ENCODE measurements at places on chromosomes 12 and 14. TPM values are rescaled to one million over a fixed set of nuclear protein-coding genes. Genes with fewer than 3 reads are reported as not detected.
A peak's percentile ranks its signal among the peaks of the same experiment; 100 is the strongest.

- H3K27me3 ChIP-seq: peaks cover 6% of the 10 kb centered on the region
- no peak overlapping the region for H3K27ac ChIP-seq
- H3K4me3 ChIP-seq: no peak overlapping the region
- H3K36me3 ChIP-seq: no peaks in the 10 kb centered on the region
- DNase-seq: no peak
Observed at GRCh38 chr14:78593949-78594348, 423.8 kb downstream of the NRXN3 start.

- peaks cover 34% of the 10 kb centered on the region for H3K4me1 ChIP-seq
- no peak overlapping the region for H3K27ac ChIP-seq
- H3K27me3 ChIP-seq: peaks cover 87% of the 10 kb centered on the region
- peak overlapping the region; percentile 66 for H3K4me3 ChIP-seq
- no peak for DNase-seq
Observed at GRCh38 chr12:114682785-114683708, 928 bp downstream of the TBX3 start.

GRCh38 chr12:11897923-11898322 is 172.8 kb upstream of the BCL2L14 start:
- DNase-seq: no peak
- no peak overlapping the region for H3K27ac ChIP-seq
- peaks cover 44% of the 10 kb centered on the region for H3K4me1 ChIP-seq
- peaks cover 11% of the 10 kb centered on the region for H3K36me3 ChIP-seq
- no peaks in the 10 kb centered on the region for H3K27me3 ChIP-seq

DNA sequence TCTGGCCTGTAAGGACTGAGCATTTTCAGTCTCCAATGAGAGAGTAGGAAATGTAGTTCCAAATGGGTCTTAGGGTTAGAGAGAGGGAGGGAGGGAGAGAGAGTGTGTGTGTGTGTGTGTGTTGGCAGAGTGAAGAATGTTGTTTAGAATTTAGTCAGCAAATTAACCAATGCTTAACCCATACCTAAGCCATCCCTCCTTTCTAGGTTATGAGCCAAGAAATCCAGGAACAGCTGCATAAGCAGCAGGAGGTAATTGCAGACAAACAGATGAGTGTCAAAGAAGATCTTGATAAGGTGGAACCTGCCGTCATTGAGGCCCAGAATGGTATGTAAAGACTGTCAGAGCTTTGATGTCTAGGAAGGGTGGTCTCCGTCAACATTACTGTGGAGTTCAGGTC is 56.9 kb downstream of the HSP90AA1 start:
- no peaks in the 10 kb centered on the region for H3K27me3 ChIP-seq
- no peaks in the 10 kb centered on the region for H3K4me1 ChIP-seq
- peaks cover 59% of the 10 kb centered on the region for H3K36me3 ChIP-seq
- no peak overlapping the region for H3K4me3 ChIP-seq

DNA sequence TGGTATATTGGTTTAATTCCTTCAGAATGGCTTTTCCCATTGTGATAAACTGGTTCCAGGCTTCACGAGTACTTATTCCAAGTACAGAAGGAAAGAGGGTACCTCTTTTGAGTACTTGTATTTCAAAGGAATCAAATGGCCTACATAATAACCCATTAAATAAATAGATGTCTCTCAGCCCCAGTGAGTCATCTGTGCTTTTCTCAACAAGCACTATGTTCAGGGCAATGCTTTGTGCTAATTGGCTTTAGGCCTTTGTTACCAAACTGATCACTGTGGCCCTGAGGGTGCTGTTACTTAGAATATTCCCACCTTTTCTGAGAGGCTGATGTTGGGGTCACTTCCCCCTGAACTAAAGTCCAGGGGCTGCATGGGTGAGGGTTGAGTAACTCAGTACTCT is 107.1 kb downstream of the LRRK2 start:
- H3K4me1 ChIP-seq: no peaks in the 10 kb centered on the region
- H3K27me3 ChIP-seq: no peaks in the 10 kb centered on the region
- no peak for DNase-seq
- no peaks in the 10 kb centered on the region for H3K36me3 ChIP-seq
- no peak overlapping the region for H3K27ac ChIP-seq

- no peak overlapping the region for H3K4me3 ChIP-seq
- H3K27me3 ChIP-seq: no peaks in the 10 kb centered on the region
- H3K27ac ChIP-seq: no peak overlapping the region
- no peak for DNase-seq
- H3K4me1 ChIP-seq: no peaks in the 10 kb centered on the region
- H3K36me3 ChIP-seq: no peaks in the 10 kb centered on the region
Observed at GRCh38 chr14:48275301-48275700, 599.9 kb upstream of the MDGA2 start.

DNA sequence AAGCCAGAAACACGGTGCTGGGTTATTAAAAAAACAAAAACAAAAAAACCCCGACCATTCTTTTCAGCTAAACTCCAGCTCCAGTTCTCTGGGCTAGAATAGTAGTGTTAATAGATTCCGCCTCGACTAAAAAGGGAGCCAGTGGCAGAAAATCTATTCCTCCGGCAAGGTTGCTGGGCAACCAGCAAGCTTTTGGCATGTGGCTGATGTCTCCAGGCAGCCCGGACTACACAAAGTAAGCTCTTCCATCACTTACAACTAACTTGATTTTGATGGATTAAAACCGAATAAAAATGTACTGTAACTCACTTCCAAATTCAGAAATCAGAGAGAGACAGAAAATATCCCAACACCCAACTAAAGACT is 126.4 kb upstream of the FOXN3 start:
- peaks cover 3% of the 10 kb centered on the region for H3K36me3 ChIP-seq
- H3K27ac ChIP-seq: no peak overlapping the region
- H3K4me3 ChIP-seq: no peak overlapping the region
- peaks cover 36% of the 10 kb centered on the region for H3K4me1 ChIP-seq

GRCh38 chr12:55830601-55831446 is 1.4 kb upstream of the DNAJC14 start:
- peak overlapping the region; percentile 82 for H3K27ac ChIP-seq
- DNase-seq: peak; percentile 53
- peaks cover 16% of the 10 kb centered on the region for H3K36me3 ChIP-seq
- peak overlapping the region; percentile 95 for H3K4me3 ChIP-seq

DNA sequence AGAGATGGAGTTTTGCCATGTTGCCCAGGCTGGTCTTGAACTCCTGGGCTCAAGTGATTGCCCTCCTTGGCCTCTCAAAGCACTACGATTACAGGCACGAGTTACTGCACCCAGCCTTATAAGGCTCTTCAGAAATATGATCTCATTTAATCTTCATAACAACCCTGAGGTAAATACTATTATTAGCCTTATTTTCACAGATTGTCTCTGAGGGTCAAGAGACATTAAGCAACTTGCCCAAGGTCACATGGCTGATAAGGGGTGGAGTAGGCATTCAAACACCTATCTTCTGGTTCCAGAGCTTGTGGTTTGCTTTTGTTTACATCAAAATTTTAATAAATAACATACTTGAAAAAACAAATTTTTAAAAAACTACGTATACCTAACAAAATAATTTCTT is 5.1 kb downstream of the PRKAG1 start:
- H3K36me3 ChIP-seq: peaks cover 46% of the 10 kb centered on the region
- H3K27ac ChIP-seq: no peak overlapping the region
- no peak for DNase-seq
- H3K4me1 ChIP-seq: peaks cover 29% of the 10 kb centered on the region

DNA sequence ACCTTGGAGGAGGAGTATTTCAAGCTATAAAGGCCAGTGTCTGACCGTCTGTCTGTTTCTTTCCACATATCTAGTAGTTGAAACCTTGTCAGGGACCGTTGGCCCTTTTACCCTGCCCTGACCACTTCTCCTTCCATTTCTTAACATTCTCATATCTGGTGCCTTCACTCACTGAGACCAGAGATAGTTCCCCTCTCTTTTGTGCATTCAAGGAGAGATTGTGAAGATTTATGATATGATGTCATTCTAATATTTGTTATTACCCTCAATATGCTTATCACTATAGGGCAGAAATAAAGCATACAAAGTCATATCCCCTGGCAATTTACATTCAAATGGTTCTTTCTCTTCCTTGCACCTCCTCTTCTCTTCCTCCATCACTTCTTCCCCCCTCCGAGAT is 83.3 kb downstream of the PLXNC1 start:
- peaks cover 12% of the 10 kb centered on the region for H3K4me1 ChIP-seq
- no peak for DNase-seq
- H3K36me3 ChIP-seq: peaks cover 25% of the 10 kb centered on the region
- H3K4me3 ChIP-seq: no peak overlapping the region
- H3K27me3 ChIP-seq: no peaks in the 10 kb centered on the region

- no peaks in the 10 kb centered on the region for H3K27me3 ChIP-seq
- no peaks in the 10 kb centered on the region for H3K36me3 ChIP-seq
- peaks cover 17% of the 10 kb centered on the region for H3K4me1 ChIP-seq
- no peak for DNase-seq
- H3K4me3 ChIP-seq: no peak overlapping the region
- no peak overlapping the region for H3K27ac ChIP-seq
Observed at GRCh38 chr12:113097716-113098440, 37.7 kb downstream of the RASAL1 start.

DNA sequence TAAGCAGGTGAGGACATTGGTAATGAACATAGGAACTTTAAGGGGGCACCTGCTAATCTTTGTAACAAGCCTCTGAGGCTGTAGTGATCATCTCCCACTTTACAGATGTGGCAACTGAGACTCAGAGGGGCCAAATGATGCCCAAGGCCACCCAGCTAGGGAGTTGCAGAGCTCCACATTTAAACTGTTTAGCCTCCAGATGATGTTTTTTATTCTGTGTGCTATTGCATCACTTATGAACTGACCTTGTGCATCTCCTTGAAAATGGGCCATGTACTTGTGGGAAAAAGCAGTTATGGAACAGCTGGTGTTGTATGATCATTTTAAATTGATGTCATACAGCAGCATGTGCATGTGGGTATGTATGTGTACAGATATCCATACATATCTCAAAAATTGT is 41.4 kb downstream of the TPCN1 start:
- peaks cover 43% of the 10 kb centered on the region for H3K4me1 ChIP-seq
- DNase-seq: no peak
- peaks cover 38% of the 10 kb centered on the region for H3K36me3 ChIP-seq

- H3K27me3 ChIP-seq: no peaks in the 10 kb centered on the region
- H3K4me3 ChIP-seq: peak overlapping the region; percentile 34
- peaks cover 32% of the 10 kb centered on the region for H3K4me1 ChIP-seq
Observed at GRCh38 chr12:121582583-121583333, 1.9 kb upstream of the KDM2B start.

- no peaks in the 10 kb centered on the region for H3K4me1 ChIP-seq
- H3K27me3 ChIP-seq: no peaks in the 10 kb centered on the region
- no peaks in the 10 kb centered on the region for H3K36me3 ChIP-seq
- H3K27ac ChIP-seq: no peak overlapping the region
- no peak overlapping the region for H3K4me3 ChIP-seq
- DNase-seq: no peak
Observed at GRCh38 chr14:95555053-95555452, 20.2 kb downstream of the GLRX5 start.

DNA sequence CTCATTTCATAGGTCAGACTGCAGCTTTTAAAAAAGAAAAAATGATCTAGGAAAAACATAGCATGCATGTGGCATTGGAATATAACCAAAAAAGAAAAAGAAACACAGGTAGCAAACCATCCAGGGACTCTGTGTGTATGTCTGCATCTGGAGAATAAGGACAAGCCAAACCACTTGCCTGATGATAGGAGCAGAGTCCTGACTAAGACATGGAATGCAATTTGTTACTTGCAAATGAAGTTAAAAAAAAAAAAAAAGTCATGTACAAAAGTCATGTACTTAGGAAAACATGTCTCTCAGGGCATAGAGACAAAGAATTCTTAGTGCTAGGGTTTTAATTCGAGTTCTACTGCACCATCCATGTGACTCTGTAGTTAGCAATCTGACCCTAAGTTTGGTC is 15.9 kb downstream of the TSPAN11 start:
- no peak for DNase-seq
- H3K4me1 ChIP-seq: no peaks in the 10 kb centered on the region
- H3K27ac ChIP-seq: no peak overlapping the region
- H3K36me3 ChIP-seq: no peaks in the 10 kb centered on the region
- H3K4me3 ChIP-seq: no peak overlapping the region
- H3K27me3 ChIP-seq: no peaks in the 10 kb centered on the region

GRCh38 chr12:53205747-53206419 is 1.2 kb downstream of the ITGB7 start:
- H3K27ac ChIP-seq: peak overlapping the region; percentile 83
- H3K36me3 ChIP-seq: peaks cover 15% of the 10 kb centered on the region
- DNase-seq: peak; percentile 92
- H3K4me1 ChIP-seq: peaks cover 77% of the 10 kb centered on the region
- H3K27me3 ChIP-seq: no peaks in the 10 kb centered on the region
- peak overlapping the region; percentile 84 for H3K4me3 ChIP-seq

- peaks cover 9% of the 10 kb centered on the region for H3K4me1 ChIP-seq
- H3K4me3 ChIP-seq: no peak overlapping the region
- no peak for DNase-seq
- peaks cover 15% of the 10 kb centered on the region for H3K36me3 ChIP-seq
- H3K27me3 ChIP-seq: no peaks in the 10 kb centered on the region
Observed at GRCh38 chr12:57539134-57539768, 7.7 kb downstream of the DCTN2 start.

GRCh38 chr14:30295980-30296379 is 263.0 kb upstream of the G2E3 start:
- peaks cover 6% of the 10 kb centered on the region for H3K4me1 ChIP-seq
- no peak overlapping the region for H3K4me3 ChIP-seq
- H3K36me3 ChIP-seq: no peaks in the 10 kb centered on the region
- no peak overlapping the region for H3K27ac ChIP-seq

GRCh38 chr14:69424149-69424923 is 25.8 kb downstream of the SLC39A9 start:
- peaks cover 29% of the 10 kb centered on the region for H3K36me3 ChIP-seq
- H3K27me3 ChIP-seq: no peaks in the 10 kb centered on the region
- no peak overlapping the region for H3K4me3 ChIP-seq
- peaks cover 14% of the 10 kb centered on the region for H3K4me1 ChIP-seq
- no peak for DNase-seq

DNA sequence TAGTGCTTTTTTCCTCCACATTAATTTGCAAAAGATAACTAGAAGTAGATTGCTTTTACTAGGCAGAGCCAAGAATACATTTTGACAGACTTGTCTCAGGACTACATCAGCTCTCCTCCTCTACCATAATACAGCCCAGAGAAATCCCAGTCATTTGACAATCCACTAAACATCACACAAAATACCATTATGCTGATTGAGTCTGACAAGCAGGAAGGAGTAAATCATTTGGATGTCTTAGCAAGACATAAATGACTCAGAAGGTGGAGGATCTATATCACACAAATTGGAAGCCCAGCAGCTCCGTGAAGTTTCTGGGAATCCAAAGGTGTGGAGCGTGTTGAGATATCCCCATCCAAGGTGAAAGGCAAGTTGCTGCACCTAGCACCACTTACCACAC is 75.4 kb upstream of the FKBP4 start:
- no peak overlapping the region for H3K4me3 ChIP-seq
- no peak overlapping the region for H3K27ac ChIP-seq
- no peaks in the 10 kb centered on the region for H3K36me3 ChIP-seq
- no peak for DNase-seq
- H3K27me3 ChIP-seq: peaks cover 14% of the 10 kb centered on the region
- no peaks in the 10 kb centered on the region for H3K4me1 ChIP-seq

- H3K27ac ChIP-seq: no peak overlapping the region
- DNase-seq: no peak
- H3K36me3 ChIP-seq: no peaks in the 10 kb centered on the region
Observed at GRCh38 chr14:105498430-105499255, 7.6 kb downstream of the TEDC1 start.

The SNRPF gene
- 46.0 TPM for total RNA-seq

The PLCZ1 gene
- not detected for total RNA-seq

The NDRG2 gene
- total RNA-seq: 9.6 TPM

The CLEC6A gene
- not detected for total RNA-seq

The SLC39A2 gene
- not detected for total RNA-seq

The ATG101 gene
- total RNA-seq: 35.7 TPM

The INHBE gene
- total RNA-seq: 0.34 TPM

The RAD51AP1 gene
- 44.6 TPM for total RNA-seq

The AQP2 gene
- total RNA-seq: not detected

The SETD1B gene
- 15.2 TPM for total RNA-seq

The CD163 gene
- not detected for total RNA-seq
